ENCODE measurements at places on chromosomes 3 and 15.
A peak's percentile ranks its signal among the peaks of the same experiment; 100 is the strongest.

GRCh38 chr15:43268111-43269105 is 1.7 kb upstream of the TGM5 start:
- DNase-seq, result peak; percentile 46

- DNase-seq, result no peak
These were observed 285.6 kb downstream of the EPHA3 start for GRCh38 chr3:89392991-89393390.

DNA sequence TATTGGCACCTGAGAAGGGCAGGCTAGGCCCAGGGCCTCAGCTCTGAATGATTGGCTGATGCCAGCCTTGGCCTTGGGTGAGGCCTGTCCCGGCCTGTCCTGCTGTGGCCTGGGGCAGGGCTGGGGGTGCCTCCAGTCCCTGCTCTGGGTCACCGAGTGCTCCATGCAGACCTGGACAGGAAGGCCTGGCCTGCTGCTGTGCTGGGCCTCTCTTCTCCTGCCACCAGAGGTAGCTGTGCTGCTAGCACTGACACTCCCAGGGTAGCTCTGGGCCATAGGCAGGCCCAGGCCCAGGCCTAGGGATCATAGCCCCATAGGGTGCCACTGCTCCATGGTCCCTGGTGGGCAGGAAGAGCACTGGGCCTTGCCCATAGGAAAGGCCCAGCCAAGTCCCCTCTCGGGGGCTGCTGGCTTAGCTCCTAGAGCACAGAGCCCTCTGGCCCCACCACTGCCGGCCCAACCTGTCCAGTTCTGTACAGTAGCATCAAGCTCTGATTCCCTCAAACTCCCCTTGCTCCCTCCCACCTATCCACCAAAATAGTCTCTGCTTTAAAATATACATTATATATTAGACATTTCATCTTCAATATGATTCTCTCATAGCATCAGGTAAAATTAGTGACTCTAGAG is 18.2 kb downstream of the ABTB1 start:
- DNase-seq, result peak; percentile 75

DNA sequence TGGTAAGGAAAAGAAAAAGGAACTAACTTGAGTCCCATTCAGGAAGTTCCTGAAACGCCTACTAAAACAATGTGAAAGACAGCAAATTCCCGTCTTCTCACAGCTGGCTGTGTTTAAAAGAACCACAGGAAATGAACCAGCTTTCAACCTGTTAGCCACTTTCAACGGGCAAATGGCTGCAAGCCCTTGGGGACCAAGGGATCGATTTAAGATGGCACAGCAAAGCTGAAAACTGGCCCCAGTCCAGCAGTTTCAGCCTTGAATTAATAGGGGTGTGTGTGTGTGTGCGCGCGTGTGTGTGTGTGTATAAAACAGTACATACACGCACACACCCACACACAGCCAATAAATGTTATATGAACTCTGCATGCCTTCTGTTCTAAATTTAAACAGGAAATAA is 168.7 kb upstream of the TMCO5A start:
- peak; percentile 23 for DNase-seq

DNA sequence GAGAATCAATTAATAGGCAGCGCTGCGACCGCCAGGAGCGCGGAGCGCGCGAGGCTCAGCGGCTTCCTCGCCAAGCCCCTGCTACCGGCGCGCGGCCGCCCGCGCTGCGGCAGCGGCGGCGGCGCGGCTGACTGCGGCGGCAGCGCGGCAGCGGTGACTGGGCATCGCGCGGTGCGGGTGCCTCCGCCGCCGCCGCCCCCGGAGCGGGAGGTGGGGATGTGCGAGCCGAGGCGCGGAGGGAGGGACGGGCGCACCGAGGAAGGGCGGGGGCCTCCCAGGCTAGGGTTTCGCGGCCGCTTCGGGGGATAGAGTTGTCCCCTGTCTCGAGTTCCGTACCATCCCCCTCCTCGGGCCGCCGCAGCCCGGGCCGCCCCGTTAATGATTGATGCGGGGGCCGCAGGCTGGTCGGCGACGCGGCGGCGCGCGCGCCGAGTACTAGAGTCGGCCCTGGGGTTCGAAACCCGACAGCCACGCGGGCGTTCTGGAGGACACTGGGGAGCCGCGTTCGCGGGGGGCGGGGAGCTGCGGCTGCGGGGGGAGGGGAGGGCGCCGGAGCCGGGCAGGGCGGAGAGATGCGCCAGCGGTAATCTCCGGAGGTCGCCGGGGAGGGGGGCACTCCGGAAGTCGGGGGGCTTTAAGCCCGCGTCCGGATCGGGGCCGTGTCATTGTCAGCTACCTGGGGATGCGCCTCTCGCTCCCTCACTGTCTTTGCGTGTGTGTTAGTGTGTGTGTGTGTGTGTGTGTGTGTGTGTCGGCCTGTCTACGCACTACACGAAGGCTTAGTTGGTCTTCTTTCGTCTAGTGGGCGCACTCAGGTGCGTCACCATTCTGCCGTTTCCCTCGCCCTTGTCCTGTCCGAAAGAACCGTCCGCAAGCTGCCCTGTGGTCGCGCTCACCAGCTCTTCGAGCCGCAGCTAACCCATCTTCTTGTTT is at the start of gene PAQR9:
Gene PAQR9, minus strand, starts transcription at position 159 of the 933 bp plus-strand sequence. CDS start 338 bp downstream, outside the sequence.
- DNase-seq, result peak; percentile 23

GRCh38 chr15:71687902-71688508 is 122.3 kb upstream of the NR2E3 start:
- DNase-seq, result no peak

DNA sequence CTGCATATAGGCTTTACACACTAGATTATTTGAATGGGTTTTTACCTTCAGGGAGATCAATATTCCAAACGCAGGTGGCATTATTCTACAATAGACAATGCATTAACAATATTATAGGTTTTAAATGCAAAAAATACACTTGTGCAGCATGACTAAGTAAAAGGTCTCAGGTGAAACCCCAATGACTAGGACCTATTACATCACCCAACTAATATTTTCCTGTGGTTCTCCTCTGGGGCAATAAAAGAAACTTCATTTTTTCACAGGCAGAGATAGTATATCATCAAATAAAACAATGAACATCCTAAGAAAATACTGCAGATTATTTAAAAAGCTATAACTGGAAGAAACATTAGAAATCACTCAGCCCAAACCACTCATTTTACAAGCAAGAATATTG is 375.3 kb downstream of the ROBO1 start:
- DNase-seq, result peak; percentile 13

DNA sequence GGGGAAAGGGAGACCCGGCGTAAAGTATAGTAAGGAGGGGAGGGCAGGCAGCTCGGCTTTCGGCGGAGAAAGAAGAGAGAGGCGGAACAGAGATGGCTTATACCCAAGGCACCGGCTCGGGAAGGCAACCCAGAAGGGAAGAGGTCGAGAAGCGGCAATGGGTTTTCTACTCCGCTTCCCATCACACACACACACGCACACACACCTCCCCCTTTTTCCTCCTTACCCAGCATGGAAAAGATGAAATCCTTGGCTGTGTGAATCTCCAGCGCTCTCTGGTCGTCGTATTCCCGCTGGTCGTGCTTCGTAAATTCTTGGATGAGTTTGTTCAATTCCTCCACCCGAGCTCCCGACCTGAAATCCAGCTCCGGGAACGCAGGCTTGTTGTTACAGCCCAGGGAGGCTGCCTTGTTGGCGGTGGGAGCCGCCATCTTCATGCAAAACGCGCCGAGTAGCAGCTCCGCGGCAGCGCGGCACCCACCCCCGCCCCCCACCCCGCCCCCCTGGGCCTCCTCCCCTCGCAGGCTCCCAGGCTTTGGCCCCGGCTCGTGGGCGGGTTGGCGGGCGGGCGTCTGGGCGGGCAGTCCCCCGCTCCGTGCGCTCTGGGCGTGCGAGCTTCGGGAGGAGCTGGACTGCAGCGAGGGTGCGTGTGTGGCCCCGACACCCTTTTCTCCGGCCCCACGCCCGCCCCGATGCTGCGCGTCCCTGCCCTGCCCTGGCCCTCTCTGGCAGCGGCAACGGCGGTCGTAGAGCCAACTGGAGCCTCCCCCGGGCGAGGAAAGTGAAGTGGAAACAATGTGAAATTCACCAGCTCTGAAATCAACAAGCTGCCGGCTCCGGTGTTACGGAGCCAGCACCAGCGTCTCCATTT is at the start of gene MB21D2:
Gene MB21D2, minus strand, starts transcription at position 453 of the 871 bp plus-strand sequence. Its CDS starts 16 bp downstream, at position 437.
- DNase-seq, result peak; percentile 87

GRCh38 chr3:28940530-28940929 is 340.3 kb upstream of the RBMS3 start:
- DNase-seq, result peak; percentile 87

DNA sequence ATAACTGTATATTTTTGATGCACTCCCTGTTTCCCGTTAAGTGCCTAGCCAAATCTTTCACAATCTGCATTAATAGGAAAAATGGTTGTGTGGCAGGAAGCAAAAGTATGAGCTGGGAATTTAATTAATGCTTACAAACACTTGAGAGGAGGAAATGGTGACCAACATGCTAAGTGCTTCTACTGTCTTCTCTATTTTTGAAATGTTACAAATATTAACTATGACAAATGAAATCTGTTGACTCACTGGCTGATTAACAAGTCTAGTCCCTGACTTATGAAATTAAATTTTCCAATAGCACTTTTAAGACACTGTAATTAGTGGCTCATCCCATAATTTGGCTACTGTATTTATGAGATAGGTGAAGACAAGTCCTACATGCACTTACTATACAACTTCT is 446.9 kb upstream of the DPPA4 start:
- DNase-seq, result no peak

DNA sequence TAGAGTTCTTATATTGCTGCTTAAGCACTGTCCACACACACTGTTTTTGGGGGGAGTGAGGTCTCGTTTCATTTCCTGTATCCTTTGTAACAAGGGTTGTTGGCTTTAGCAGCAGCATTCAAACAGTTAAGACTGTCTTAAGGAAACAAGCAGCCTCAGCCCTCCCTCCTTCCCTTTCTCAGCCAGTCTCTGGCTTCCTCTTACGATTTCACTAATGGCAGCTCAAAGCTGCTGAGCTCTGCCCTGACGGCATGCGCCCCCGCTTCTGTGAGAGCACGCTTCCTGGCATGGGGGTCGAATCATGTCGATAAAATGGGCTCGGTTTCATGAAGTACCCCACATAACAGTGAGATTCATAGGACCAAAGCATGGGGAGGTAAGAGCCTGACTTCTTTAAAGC is 105.0 kb downstream of the KLHL25 start:
- DNase-seq, result no peak

- DNase-seq, result no peak
These were observed 581.3 kb downstream of the UNC13C start for GRCh38 chr15:54559405-54560069.
